ENCODE measurements at places on chromosomes 13 and 19. TPM values are rescaled to one million over a fixed set of nuclear protein-coding genes. Genes with fewer than 3 reads are reported as not detected.

DNA sequence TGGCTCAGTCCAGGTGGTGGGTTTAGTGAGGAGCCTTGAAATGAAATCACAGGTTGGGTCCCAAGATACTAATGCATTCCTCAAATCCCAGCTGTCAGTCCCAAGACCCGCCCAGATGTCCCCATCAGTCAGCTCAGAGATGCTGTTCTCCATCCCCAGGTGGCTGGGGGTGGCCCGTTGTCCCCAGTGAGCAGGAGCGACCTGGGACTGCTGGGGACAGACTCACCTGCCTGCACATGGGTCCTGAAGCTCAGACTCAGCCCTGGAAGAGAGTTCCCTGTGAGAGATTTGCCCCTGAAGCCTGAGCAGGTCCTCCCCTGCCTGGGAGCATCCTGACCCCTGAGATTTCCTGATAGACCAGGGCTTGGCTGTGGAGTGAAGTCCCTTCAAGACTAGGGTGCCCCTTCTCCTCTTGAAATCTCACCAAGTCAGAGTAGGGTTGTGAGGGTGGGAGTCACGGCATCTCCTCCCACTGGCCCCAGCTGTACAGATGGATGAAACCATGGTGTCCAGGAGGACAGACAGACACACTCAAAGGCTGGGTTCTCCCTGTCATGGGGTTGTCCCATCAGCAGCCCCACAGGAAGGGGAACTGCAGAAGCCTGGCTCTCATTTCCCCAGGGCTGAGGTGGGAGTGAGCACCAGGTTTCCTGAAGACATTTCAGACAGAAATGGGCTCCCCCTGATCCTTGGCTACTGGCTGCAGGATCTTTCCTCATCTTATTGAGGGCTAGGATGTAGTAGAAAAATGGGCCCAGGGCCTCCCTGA is 14.4 kb downstream of the LILRA5 start:
- H3K4me3 ChIP-seq, result no peak overlapping the region
- H3K36me3 ChIP-seq, result no peaks in the 10 kb centered on the region
- no peak overlapping the region for H3K27ac ChIP-seq

Gene TNFSF13B
- 0.97 TPM for total RNA-seq

Gene NKG7
- not detected for total RNA-seq

DNA sequence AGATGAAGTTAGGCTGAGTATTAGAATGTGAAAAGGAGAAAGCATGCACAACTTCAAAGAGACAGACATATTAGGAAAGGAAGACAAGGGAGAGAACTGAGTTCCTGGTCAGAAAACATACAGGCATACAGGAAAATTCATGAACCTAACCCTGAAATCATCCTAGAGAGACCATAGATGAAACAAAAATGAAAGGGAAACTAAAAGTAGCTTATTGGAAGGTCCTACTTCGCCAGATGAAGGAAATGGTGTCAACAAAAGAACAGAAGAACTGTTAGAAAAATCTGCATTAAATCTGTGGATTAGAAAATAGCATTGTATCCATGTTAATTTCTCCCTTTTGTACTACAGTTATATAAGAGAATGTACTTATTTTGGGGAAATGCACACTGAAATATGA is 169.0 kb upstream of the UFM1 start:
- no peaks in the 10 kb centered on the region for H3K4me1 ChIP-seq
- H3K27me3 ChIP-seq, result no peaks in the 10 kb centered on the region
- H3K36me3 ChIP-seq, result no peaks in the 10 kb centered on the region
- no peak overlapping the region for H3K27ac ChIP-seq
- no peak overlapping the region for H3K4me3 ChIP-seq
- DNase-seq, result no peak

DNA sequence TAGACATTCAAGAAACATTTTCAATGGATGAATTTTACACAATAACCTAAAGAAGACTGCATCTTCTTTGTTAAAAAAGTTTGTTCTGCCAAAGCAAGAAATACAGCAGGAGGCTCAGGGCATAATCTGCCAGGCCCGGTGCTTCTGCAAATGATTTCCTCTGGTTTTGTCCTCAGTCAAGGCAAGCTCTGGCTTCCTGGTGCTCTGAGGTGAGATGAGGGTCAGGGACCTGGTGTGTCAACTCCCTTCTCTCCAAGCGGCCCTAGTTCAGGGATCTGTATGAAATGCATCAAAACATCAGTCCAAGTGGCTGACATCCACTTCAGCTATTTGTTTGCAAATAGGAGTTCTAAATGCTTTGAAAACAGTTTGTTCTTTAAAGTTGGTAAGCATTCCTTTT is 31.6 kb downstream of the LACC1 start:
- H3K36me3 ChIP-seq, result no peaks in the 10 kb centered on the region
- no peak overlapping the region for H3K4me3 ChIP-seq
- H3K27ac ChIP-seq, result no peak overlapping the region
- peaks cover 18% of the 10 kb centered on the region for H3K4me1 ChIP-seq
- peak; percentile 0 for DNase-seq

DNA sequence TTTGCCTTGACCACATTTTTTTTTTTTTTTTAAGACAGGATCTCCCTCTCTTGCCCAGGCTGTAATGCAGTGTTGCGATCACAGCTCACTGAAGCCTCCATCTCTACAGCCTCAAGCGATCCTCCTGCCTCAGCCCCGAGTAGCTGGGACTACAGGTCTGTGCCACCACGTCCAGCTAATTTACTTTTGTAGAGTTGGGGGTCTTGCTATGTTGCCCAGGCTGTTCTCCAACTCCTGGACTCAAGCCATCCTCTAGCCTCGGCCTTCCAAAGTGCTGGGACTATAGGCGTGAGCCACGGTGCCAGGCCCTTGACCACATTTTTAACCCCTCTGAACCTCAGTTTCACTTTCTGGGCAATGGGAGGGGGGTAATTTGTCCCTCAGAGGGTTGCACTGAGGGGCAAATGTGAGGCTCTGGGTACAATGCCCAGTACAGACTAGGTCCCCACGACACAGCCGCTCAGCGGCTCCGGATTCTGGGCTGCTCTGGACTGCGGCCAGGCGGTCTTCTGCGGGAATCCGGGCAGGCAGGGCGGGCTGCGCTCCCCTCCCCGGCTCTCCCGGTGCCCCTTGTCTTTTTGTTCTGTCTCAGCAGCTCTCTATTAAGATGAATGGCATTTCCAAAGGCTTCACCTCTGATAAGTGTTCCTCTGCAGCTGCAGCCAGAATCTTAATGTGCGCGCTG is 3.8 kb upstream of the ALOX5AP start:
- H3K4me3 ChIP-seq, result no peak overlapping the region
- H3K27ac ChIP-seq, result no peak overlapping the region
- H3K27me3 ChIP-seq, result no peaks in the 10 kb centered on the region
- peaks cover 9% of the 10 kb centered on the region for H3K4me1 ChIP-seq
- no peak for DNase-seq
- no peaks in the 10 kb centered on the region for H3K36me3 ChIP-seq

Gene SIAH3
- not detected for total RNA-seq

Data from Calu3 (cell line).